NCI-H2081 (cell line): ENCODE measurements at places on chromosomes 11 and 22.

DNA sequence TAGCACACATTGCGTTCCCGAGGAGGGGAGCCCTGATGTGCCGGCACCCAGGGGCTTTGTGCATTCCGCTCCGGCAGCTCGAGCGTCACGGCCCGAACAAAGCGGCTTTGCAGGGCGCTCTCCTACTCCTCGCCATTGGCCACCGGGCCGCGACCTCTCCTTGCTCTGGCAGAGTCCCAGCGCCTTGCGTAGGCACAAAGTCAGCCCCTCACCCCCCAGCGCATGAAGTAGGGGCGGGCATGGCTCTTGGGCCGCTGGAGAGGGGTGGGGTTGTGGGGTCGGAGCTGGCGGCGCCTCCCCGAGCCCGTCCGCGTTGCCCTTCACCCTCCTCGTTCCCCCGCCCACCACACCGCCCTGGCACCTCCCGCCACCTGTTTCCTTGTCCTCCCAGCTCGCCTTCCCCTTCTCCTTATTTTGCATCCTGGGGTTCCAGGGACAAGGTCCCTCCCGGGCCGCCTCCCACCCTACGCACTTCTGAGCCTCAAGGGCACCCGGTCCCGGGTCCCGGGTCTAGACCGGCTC is 753 bp upstream of the PPARA start:
- no peak for DNase-seq

GRCh38 chr22:39142088-39142680 is 10.3 kb downstream of the CBX7 start:
- DNase-seq = no peak

DNA sequence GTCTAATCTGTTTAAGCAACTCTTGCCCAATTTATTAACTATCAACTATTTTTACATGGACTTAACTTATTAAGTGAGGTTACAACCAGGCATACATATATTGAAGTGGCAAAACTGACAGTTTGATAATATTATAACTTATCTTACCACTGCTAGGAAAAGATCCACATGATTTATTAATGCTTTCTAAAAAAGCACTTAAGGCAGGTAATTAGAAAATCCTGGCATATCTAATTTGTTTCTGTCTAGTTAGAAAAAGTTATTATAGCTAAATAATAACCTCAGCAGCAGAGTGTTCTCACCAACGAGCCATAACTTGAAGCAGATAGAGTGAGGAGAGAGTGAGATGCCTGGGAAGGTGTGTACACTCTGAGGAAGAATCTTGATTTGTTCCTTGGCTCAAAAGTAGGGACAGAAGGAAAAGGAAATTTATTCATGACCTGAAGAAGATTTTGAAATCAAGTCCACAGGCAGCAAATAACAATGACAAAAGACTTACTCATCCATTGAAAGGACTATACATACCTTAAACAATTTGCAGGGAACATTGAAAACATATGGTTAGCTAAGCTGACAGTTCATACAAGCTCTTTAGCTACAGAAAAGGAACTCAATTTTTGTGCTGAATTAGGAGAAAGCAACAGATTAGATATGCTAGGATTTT is 7.1 kb upstream of the MUC15 start:
- DNase-seq = no peak

DNA sequence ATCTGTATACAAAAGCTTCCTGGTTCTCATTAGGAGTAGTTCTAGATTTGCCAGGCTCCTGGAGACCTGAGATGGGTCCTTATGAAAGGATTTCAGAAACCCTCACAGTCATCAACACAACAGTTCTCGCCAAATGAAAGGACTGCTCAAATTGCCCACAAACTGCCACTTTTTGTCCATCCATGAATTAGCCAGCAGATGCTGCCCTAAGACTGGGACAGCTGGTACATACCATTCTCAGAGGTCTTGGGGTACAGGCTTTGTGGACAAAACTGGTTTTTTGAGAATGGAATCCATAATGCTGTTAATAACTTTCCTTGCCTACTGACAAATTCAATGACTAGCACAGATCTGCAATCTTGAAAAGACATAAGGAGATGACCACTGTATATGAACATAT is 23.4 kb upstream of the BDNF start:
- no peak for DNase-seq

- DNase-seq = no peak
These were observed 143.8 kb downstream of the APOL5 start for GRCh38 chr22:35861451-35861850.

DNA sequence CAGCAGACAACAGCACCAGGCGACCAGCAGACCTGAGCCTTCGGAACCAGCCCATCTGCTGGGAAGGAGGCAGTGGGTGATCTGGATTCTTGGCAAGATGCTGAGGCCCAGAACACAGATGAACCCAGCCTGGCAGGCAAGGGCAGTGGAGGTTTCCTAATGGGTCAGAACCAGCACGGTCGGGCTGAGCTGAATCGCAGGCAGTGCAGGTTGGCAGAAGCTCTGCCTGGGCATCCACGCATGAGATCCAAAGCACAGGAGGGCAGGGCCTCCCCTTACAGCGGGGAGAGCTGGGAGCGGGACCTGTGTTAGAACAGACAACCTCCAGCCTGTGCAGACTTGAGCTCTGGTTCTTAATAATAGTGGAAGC is 47.5 kb downstream of the DSCAML1 start:
- DNase-seq = no peak

DNA sequence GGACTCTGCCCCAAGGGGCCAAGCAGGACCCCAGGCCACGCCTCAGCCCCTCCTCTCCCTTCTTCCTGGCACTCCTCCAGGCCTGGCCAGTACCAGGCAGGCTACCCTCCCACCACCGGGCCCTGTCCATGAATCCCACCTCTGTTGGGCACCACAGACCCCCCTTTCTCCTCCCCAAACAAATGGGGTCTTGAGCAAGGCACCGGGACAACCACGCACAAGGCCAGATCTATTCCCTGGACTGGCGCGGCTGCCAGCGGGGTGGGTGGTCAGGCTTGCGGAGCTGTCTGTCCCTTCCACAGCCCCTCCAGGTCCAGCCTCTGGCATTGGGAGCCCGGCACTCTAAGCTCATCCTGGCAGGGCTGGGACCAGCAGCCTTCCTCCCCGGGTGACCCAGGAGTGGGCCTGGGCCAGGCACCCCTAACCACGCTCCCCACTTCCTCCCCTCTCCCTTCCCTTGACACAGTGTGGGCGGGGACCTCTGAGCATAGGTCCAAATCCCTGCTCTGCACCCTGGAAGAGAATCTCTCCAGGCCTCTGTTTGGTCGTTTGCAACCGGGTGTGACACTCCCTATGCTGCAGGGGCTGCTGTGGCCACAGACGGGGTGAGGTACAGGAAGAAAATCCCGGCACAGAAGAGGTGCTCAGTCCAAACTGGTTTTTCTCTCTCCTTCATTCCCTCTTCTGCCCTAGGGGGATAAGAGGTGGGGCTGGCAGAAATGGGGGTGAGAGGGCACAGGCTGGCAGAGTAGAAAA is 14.6 kb downstream of the ELFN2 start:
- no peak for DNase-seq

DNA sequence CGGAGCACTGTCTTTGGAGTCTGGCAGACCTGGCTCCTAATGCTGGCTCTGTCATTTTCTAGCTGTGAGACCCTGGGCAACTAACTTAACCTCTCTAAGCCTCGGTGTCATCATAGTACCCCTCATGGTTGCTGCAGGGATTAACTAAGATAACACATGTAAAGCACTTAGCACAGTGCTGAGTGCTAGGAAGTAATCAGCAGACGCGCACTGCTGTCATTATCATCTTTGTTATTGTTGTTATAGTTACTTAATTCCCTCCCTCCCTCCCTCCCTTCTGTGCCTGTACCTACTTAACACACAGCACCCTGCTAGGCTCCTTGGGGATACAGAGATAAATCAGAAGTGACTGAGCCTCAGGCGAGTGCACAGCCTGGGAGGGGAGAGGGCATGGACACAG is 104.7 kb upstream of the PITPNB start:
- no peak for DNase-seq

- no peak for DNase-seq
These were observed 97.2 kb downstream of the GRIK4 start for GRCh38 chr11:120608760-120609211.

GRCh38 chr11:76653674-76654284 is 16.8 kb downstream of the LRRC32 start:
- no peak for DNase-seq

DNA sequence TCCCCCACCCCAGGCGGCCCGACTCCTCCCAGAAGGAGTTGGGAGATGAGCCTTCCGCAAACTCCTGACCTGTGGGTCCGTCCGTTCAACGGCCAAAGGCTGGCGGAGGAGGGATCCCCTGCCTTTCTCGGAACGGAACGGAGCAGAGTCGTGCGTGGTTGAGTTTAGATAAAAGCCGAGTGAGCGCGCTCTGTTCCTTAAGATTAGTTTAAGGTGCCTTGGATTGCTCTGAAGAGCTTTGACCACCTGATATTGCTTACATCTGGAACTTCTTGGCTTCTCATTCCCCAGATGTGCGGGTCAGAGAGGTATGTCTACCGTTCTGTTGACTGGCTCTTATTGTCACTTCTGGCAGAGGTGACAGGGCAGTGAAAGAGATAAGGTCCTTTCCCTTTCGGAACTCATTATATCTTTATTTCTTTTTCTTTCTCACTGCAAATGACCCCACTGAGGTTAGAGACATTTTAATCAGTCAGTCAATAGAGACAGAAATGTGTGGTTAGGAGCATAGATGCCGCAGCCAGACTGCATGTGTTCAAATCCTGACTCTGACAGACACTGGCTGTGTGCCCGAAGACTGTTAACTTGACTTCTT is at the start of gene TRIM6:
Gene TRIM6, plus strand, starts transcription at position 31 of the 595 bp plus-strand sequence. Its CDS starts 261 bp downstream, at position 292.
- no peak for DNase-seq

DNA sequence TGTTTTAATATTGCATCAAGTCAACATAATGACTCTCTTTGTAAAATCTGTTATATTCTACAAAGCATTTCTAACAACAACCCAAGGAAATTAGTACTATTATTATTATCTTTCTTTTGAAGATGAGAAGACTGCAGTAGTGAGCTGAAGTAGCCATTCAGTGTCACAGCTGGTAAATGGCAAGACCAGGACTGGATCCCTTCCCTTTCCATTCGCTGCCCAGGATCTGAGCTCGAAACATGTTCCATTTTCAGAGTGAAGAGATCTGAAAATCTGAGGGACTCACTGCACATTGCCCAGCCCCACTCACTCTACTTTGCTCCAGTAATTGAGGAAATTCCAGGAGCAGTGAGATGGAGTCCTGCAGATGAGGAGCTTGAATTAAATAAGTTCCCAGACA is 240.0 kb upstream of the BLID start:
- DNase-seq = no peak

DNA sequence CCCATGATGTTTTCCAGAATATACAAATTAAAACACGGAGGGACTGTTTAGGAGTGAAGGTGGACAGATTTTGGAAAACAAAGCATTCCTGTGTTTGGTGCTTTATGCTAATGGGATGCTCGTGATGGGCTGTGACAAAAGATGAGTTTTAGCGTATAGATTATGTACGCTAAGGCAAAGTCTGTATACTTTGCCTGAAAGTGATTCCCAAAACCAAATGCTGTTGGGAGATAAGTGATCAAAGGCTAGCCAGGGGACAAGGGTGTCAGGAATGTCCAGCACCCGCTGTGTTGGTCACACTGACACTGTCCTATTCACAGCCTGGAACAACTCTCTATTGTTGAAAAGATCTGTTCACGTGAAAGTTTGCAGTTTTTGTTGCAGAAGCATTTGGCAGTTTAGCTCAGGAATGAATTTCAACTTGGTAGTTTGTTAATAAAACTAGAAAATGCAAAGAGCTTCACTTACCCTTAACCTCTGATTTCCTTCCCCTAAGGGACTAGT is 1.5 kb downstream of the JAM3 start:
- DNase-seq = no peak

DNA sequence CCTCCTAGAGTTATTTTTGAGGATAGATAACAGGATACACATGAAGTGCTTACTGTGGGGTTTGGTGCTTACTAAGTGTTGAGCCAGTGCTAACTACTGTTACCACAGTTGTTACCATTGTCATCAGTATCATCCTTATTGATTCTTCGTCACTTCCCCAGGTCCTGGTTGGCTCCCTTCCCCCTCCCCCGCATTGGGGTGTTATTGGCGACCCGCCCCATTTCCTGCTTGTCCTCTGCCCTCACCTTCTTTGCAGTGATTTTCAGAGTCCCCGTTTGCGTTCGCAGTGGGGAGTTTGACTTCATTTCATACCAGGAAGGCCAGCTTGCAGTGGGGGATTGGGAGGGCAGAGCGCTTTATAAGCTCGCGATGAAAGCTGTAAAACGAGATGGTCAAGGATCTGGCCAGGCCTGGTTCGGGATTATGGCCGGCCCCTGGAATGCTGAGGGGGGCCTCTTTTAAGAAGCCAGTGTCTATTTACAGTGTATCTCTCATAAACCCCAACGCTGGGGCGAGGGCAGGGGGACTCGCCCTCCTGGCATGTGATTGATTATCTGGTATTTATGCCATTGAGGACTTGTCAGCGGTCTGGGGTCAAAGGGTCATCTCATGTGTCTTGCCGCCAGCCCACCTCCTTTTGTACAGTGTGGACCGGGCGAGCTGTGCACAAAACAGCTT is 84.6 kb upstream of the NNMT start:
- no peak for DNase-seq

GRCh38 chr22:43345761-43346301 is 2.7 kb upstream of the SCUBE1 start:
- no peak for DNase-seq

DNA sequence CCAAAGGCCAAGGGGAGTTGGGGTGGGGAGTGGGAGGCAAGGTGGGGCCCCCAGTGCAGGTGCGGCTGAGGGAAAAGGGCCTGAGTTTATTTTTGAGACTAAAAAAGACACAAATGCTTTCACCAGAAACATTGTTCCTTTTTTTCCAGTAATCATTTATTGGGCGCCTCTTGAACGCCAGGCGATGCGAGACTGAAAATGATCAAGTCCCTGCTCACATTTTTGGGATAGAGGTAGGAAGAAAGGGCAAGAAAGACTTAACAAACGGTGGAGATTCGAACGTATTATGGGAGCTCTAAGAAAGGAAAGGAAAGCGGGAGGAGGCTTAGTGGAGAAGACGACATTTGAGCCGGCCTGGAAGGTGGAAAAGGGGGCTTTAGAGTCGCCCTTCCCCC is 796 bp upstream of the SF3B2 start:
- no peak for DNase-seq

- no peak for DNase-seq
These were observed 477.9 kb downstream of the MIAT start for GRCh38 chr22:27135031-27135981.

GRCh38 chr11:6402561-6402981 is 12.3 kb downstream of the SMPD1 start:
- DNase-seq = no peak

- no peak for DNase-seq
These were observed 29.3 kb downstream of the LINC01488 start for GRCh38 chr11:69510471-69511357.

GRCh38 chr22:28896611-28897010 is 13.2 kb downstream of the ZNRF3 start:
- DNase-seq = no peak

GRCh38 chr11:8681837-8682302 is 595 bp downstream of the TRIM66 start:
- DNase-seq = no peak
